ENCODE measurements at places on chromosomes 6 and 20.

DNA sequence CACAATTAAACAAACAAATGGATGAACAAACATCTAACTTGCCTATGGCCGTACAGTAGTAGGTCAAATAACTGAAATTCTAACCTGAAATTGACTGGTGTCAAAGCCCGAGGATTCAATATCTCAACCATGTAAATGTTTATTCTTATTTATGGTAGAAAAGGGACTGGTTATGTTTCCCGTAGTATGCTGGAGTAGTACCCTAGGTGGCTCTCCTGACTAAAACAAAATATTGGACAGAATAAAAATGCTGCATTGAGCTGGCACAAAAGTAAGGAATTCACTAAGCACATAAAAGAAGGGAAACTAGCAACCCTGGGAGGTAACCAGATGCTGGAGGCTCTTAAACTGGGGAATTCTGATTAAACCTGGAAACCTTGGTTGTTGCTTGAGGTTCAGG lies 117.1 kb upstream of the PREP start:
- no peak for DNase-seq

DNA sequence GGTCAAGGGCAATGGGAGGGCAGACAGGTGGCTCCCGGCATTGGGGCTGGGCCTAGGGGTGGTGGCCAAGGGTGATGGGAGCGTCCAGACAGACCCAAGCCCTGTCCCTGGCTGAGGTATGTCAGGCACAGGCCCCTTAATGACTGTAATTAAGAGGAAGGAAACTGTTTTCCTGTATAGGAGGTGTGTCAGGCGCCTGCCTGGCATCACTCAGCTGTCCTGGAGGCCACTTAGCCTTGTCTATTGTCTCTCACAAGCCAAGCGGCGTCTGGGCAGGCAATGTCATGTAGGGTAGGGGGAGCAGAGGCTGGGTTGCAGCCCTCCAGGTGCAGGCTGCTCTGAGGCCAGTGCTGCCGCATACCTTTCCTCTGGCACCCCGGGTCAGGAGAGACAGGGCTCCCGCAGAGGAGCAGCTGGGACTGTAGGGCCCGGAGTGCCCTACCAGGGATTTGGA lies 3.9 kb upstream of the FAM83C start:
- DNase-seq = no peak

GRCh38 chr6:42565823-42566613 lies 2.2 kb downstream of the UBR2 start:
- no peak for DNase-seq

- DNase-seq = no peak
Observed at GRCh38 chr6:130981409-130981808, 81.6 kb downstream of the EPB41L2 start.

GRCh38 chr6:166382933-166383801 lies at the start of gene MPC1:
Gene MPC1, minus strand, starts transcription at chr6:166382940. Its CDS starts 64 bp downstream, at chr6:166382876.
- DNase-seq = peak; percentile 76

DNA sequence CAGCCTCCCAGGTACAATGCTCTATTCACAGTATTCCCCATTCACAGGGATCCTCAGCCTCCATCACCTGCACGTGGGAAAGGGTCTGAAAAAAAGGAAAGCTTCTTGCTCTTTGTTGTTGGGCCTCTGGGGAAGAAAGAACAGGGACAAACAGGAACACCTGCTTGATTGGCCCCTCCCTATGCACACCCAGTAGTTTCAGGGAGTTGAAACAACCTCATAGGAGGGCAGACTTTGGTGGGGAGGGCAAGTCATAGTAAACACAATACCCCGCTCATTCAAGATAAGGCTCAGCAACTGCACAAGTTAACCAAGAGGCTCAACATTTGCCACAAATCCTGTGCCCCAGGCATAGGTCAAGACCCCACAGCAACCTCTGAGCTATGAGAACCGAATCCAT lies 1.7 kb downstream of the GHRH start:
- no peak for DNase-seq

DNA sequence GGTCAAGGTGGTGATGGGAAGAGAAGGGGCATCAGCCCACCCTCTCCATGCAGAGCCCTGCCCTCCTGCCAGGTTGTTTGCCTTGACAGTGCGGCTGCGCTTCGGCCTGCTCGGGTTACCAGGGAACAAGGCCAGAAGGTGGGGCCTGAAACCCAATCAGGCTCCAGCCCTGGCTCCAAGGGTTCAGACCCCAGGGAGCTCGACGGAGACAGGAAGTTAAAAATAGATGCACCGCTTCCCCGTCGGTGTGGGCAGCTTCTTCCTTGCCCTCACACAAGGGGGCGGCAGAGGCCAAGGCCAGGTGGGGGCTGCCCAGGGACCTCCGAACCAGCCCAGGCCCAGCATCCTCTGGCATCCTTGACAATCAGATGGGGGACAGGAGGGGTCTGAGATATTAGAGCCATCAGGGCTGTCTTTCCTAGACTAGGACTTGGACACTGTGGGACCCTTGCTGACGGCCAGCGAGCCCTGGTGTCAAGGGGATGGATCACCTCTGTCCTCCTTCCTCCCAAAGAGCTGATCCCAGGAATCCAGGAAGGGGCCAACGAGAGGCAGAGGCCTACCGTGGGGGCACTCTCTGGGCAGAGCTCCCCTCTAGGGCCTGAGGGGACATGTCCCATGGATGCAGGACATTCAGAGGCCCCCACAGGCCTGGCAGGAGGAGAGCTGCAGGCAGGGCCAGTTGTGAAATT lies 65.2 kb downstream of the RIPOR3 start:
- DNase-seq = no peak

GRCh38 chr6:27148404-27148795 lies 99.1 kb upstream of the PRSS16 start:
- no peak for DNase-seq

DNA sequence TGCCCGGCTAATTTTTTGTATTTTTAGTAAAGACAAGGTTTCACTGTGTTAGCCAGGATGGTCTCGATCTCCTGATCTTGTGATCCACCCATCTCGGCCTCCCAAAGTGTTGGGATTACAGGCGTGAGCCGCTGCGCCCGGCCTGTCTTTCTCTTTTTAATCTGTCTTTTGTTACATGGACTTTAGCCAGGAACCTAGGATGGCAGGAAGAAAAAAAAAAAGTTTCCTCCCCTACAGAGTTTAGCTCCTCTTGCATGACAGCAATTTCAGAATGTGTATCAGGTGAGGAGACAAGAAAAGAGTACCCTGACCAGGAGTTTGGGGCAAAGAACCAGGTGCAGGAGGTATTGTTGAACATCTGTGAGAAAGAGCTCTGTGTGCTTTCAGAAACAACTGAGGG lies 21.4 kb upstream of the TXLNB start:
- no peak for DNase-seq

DNA sequence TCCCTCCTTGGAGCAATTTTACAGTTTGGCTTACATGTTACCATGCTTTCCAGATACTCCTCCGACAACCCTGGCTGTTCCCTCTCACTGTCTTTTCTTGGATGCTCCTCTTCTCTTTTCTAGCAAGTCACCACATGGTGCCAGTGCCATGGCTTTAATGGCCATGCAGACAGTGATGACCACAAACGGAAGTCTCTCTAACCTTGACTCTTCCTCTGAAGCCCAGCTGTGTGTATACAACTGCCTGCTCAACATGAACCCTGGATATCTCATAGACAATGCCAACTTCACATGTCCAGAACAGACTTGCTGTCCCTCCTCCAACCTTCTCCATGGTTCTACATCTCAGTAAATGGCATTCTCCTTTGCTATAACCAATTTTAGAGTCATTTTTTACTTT lies 49.8 kb upstream of the NEDD9 start:
- no peak for DNase-seq

DNA sequence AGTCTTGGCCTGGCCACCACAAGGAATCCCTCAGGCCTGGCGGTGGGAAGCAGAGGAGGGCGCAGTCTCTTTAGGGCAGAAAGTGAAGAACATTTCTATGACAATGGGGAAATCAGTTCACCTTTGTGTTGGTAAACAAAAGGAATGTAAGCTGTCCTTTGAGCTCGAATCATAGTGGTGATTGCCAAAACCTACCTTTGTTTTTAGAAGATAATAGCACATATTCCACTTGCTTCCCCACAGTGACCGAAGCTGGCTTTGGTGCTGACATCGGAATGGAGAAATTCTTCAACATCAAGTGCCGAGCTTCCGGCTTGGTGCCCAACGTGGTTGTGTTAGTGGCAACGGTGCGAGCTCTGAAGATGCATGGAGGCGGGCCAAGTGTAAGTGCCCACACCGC lies 144.1 kb downstream of the MTHFD1L start:
- DNase-seq = no peak

DNA sequence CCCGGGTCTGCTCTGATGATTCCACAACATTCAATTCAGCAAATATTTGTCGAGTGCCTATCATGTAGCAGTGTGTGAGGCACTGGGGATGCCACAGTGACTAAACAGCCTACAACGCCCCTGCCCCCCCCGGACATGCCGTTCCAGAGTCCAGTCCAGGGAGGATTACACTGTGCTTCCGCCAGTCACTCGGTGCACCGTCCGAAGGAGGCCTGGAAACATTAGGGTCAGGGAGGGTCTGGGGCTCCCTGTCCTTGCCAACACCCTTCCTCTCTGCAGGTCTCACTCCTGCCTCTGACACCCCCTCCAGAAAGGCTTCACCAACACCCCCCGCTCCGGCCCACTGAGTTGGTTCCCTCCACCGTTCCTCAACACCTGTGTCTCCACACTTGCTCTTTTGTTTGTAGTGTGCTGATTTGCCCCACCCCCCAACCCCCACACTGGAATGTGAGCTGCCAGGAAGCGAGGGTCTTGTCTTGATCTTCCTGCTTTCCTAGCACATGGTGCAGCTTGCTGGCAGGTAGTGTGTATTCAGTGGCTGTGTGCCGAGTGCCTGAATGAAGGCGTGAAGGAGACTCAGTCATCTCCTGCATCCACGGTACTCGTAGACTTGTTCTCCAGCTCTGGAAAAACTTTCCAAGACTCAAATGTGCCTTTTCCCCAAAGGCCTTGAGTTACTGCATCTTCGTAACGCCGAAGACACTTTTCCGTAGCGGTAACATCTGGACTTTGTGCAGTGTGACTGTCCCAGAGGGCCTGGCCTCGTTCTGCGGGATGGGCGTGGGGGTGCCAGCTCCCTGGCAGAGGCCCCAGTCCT lies 150.4 kb downstream of the ZDHHC14 start:
- no peak for DNase-seq

DNA sequence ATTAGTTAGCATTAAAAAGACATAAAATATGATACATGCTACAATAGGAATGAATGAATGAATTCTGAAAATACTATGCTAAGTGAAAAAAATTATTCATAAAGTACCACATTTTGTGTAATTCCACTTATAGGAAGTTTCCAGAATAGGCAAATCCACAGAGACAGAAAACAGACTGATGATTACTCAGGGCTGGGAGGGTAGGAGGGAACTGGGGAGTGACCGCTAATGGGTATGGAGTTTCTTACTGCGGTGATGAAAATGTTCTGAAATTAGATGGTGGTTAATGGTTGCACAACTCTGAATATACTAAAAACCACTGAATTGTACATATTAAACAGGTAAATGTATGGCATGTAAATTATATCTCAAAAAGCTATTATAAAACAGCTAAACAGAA lies 22.6 kb downstream of the FERMT1 start:
- DNase-seq = no peak

DNA sequence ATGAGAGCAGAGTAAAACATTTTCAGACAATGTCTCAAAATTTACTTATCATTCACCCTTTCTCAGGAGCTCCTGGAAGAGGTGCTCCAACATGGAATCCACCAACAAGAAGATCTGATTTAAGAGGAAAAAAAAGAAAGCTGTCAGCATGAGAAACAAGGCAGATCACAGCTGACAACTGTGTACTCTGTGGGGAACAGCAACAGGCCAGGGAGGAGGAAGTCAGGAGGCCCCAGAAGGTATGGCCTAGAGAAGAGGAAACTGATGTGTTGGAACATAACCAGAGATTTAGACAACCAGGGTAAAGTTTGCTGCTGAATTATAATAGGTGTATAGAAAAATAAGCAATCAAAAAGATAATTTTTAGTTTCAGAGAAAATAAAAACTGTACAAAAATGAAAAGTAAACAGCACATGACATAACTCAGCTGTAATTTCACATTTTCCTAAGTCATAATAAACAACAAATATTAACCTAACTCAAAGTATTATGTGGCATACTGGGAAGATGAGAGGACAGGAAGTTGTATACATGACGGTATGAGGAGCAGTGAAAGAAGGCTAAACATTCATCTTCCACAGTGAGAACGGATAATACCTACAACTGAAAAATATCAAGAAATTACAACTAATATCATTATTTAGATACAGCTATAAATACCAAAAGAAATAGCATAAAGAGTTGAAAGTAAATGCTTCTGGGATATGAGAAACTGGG lies 113.6 kb upstream of the EMILIN3 start:
- DNase-seq = peak; percentile 55

DNA sequence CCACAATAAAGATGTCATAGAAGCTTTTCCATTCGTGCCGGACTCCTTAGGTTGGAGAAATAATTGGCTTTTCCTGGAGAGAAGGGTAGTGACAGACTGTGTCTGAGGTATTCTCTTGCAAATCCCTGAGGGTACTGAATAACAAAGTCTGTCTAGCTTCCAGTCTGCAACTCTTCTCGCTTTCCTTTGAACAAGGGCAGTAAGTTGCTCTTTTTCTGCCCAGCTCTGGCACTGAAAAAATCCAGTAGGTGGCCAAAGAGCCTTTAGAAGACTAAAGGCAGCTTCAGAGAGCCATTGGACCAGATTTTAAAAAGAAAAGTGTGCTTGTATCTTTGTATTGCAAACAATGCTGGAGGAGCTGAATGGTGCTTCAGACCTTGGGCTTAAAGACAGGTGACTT lies 20.7 kb upstream of the RREB1 start:
- DNase-seq = no peak

GRCh38 chr6:53179961-53180651 lies 31.5 kb upstream of the GCM1 start:
- no peak for DNase-seq

- no peak for DNase-seq
Observed at GRCh38 chr6:165266621-165267020, 42.8 kb downstream of the C6orf118 start.

- no peak for DNase-seq
Observed at GRCh38 chr6:91476000-91476399, 889.1 kb upstream of the MAP3K7 start.

- no peak for DNase-seq
Observed at GRCh38 chr20:63091901-63092659, 85.3 kb upstream of the BHLHE23 start.

GRCh38 chr6:5809450-5809849 lies 197.3 kb downstream of the NRN1 start:
- no peak for DNase-seq

- DNase-seq = no peak
Observed at GRCh38 chr20:31663838-31664695, 26.4 kb downstream of the COX4I2 start.

GRCh38 chr6:25118038-25118437 lies 161.1 kb upstream of the CARMIL1 start:
- DNase-seq = no peak

DNA sequence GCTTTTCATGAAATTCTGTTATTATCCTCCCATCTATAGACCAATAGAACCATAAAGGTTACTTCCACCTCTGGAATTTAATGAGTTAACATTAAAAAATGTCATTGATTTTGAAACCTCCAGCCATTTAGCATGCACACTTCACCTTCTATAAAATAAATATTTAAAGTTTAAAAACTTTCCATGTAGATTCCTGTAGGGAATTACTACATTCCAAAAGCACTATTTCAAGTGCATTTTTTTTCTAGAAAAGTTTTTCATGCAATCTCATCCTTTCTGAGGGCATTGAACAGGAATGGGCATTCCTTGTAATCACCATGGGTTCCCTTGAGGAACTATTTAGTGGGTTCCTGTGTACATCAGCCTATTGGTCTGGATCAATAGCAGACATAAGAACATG lies 253.8 kb upstream of the RIN2 start:
- DNase-seq = no peak

Data from bone marrow (tissue), 2 donors.